HTR-8/SVneo (cell line): ENCODE measurements at places on chromosomes 1 and 21.

DNA sequence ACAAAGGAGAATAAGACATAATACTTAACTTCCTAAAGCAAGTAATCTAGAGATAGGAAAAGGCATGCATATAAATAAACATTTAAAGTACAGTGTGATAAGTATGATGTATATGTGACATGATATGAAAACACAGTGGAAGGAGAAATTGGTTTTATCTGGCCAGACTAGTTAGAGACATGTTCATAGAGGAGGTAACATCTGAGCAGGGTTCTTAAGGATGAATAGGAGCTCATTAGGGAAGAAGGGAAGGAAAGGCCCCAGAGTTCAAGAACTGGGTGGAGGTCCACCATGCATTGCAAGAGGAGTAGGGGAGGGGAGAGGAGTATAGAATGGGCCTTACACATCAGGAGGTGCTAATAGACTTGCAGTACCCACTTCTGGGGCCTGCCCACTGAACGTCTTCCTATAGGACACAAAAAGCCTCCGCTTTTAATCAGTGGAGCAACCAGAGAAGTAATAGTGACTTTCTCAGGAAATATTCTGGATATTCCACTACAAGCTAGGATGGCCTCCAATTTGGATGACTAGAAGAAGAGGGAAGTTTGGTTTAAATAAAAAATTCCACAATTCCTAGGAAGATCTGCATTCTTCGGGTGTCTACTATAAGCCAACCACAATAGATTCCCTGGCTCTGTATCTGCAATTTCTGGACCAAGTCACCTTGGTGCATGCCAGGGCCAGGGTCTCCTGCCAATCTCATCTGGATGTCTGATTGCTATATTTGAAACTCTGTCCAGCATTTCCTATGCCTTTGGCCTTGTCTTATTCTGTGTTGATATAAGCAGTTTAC, 41.9 kb downstream of the NGF start:
- DNase-seq: no peak

DNA sequence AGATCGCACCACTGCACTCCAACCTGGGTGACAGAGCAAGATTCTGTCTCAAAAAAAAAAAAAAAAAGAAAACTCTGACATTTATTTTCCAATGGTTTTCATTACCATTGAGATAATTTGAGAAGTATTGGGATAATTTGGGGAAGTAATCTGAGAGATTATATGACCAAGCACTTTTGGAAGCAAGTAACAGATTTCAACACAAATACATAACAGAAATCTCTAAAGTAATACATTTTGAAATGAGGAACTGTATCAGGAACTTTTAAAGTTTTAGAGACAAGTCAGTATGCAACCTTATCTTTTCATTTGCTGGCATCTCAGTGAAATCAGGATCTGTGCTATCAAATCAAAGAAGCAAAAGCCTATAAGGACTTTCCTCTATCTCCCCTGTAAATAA, 25.4 kb upstream of the SLC16A1 start:
- DNase-seq: no peak

GRCh38 chr1:51928896-51929295, 50.4 kb upstream of the NRDC start:
- no peak for DNase-seq

GRCh38 chr1:7857985-7858384, 5.1 kb upstream of the UTS2 start:
- no peak for DNase-seq

DNA sequence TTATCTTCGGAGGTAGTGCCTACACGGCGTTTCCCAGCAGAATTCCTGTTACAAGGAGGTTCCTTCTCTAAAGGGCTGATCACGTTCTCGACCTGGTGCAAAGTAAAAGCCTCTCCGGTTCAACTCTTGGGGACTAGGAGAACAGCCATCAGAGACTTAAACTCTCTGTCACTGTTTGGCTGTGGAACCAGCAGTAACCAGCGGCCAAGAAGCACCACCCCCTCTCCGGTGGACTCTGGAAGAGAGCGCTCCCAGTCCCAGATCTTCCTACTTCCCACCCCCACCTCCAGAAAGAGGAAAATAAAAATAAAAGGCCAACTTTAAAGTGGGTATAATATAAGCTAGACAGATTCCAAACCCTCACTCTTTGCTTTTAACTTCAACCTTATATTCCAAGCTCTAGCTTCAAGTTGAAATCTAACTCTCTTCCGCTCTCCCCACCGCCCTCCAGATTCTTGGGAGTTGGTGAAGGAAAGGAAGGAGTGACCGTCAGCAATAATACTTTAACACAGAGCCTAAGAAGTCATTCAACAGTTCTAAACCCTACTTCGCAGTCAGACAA, 2.9 kb downstream of the BRINP3 start:
- DNase-seq: no peak

- no peak for DNase-seq
Observed at GRCh38 chr1:92833840-92834239, 2.0 kb downstream of the RPL5 start.

GRCh38 chr1:73770109-73770905, 427.7 kb downstream of the LRRIQ3 start:
- no peak for DNase-seq

- no peak for DNase-seq
Observed at GRCh38 chr1:8344893-8345507, 27.1 kb downstream of the SLC45A1 start.

GRCh38 chr1:21547876-21548275, 38.7 kb downstream of the ALPL start:
- DNase-seq: no peak

- no peak for DNase-seq
Observed at GRCh38 chr1:21436488-21437340, 3.2 kb upstream of the NBPF3 start.

DNA sequence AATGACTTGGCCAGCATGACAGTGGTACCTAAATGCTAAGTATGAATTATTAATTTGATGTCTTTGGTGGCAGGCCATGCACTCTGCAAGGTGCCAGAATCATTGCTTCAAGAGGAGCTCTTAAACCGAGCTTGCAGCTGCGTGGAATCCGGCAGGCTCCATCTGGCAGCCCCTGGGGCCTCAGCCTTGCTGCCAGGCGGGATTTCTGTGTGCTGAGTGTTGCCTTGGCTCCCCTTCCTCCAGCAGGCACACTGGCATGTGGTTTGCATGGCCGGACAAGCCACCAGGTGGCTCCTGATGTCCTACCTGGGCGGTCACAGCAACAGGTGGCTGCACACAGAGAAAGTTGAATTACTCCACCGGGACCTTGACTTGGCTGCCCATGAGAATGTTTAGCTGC, 155.4 kb downstream of the URB2 start:
- no peak for DNase-seq

GRCh38 chr1:107934578-107934977, 30.4 kb downstream of the VAV3 start:
- no peak for DNase-seq

- peak; percentile 27 for DNase-seq
Observed at GRCh38 chr1:62841587-62842169, 57.7 kb downstream of the ATG4C start.

- DNase-seq: no peak
Observed at GRCh38 chr21:31550070-31550469, 109.4 kb upstream of the SOD1 start.

DNA sequence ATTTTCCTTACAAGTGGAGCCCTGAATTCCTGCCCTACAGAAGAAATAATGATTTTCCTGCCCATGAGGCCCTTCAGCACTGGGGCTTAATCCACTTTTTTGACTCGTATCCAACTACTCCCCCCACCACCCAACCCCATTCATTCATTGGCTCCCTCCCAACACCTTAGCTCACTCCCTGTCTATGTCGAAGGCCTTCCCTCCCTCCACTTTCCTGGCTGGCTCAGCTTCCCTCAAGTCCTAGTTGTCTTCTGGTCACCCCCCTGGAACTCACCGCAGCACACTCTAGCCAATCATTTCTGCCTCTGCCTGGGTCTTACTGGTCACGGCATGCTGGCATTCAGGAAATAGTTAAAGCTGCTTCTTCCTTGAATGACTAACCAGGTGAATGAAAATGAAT, 118.9 kb downstream of the PGBD5 start:
- no peak for DNase-seq

DNA sequence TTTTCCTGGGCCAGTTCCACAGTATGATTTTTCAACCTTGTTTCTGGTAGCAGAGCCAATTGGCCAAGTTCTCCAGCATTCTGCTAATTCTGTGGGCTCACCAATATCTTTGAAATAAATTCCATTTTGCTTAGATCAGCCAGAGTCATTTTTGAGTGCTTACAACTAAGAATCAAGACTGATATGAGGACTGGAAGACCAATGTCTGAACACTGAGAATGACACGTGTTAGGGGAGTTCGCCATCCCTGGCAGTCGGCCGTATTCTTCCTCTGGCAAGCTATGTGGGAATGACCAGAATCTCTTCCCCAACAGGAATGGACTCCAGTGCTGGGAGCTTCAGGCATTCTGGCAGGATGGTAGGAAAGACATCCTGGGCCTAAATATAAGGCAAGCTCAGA, 4.9 kb upstream of the TENT5C start:
- DNase-seq: no peak
